ENCODE measurements at places on chromosomes 3 and 15.
A peak's percentile ranks its signal among the peaks of the same experiment; 100 is the strongest.

- DNase-seq, result peak; percentile 77
Observed at GRCh38 chr15:79310985-79311900, at the start of gene TMED3. Gene TMED3 (plus strand): TSS chr15:79311112. CDS start chr15:79311250, 138 bp downstream.

GRCh38 chr3:62113092-62113491 is 260.3 kb downstream of the FEZF2 start:
- DNase-seq, result no peak

GRCh38 chr15:81388436-81388770 is 14.4 kb upstream of the TMC3 start:
- no peak for DNase-seq

- DNase-seq, result peak; percentile 78
Observed at GRCh38 chr3:170622369-170623159, 36.7 kb upstream of the SLC7A14 start.

DNA sequence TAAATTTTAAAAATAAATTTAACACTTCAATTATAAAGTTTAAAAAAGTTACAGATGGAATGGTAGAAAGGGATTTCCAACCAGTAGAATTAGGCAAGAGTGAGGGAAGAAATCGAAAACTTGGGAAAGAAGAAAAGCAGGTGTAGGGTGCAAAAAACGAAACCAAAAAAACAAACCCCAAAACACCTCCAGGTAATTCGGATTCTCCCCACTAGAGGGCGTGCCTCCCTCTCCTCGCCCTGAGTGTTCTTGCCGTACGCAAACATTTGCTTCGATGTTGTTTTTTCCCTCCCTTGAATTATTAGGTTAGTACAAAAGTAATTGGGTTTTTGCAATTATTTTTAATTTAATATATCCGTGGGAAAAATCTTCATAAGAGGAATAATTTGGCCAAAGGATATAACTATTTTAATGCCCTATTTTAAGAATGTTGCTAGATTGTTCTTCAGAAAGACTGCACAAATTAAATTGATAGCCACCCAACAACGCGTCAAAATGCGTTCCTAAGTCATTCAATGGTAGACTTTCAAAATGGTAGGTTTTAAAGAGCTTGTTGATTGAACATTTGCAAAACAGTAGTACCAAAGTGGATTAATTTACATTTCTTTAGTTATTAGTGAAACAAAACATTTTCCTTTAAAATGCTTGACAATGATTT is 63.7 kb downstream of the SLC30A4 start:
- peak; percentile 78 for DNase-seq

- peak; percentile 72 for DNase-seq
Observed at GRCh38 chr3:125357032-125357658, 18.0 kb downstream of the ZNF148 start.

GRCh38 chr3:186577521-186577920 is 7.0 kb downstream of the DNAJB11 start:
- DNase-seq, result no peak

GRCh38 chr15:48352474-48353072 is 21.3 kb downstream of the DUT start:
- DNase-seq, result peak; percentile 73

DNA sequence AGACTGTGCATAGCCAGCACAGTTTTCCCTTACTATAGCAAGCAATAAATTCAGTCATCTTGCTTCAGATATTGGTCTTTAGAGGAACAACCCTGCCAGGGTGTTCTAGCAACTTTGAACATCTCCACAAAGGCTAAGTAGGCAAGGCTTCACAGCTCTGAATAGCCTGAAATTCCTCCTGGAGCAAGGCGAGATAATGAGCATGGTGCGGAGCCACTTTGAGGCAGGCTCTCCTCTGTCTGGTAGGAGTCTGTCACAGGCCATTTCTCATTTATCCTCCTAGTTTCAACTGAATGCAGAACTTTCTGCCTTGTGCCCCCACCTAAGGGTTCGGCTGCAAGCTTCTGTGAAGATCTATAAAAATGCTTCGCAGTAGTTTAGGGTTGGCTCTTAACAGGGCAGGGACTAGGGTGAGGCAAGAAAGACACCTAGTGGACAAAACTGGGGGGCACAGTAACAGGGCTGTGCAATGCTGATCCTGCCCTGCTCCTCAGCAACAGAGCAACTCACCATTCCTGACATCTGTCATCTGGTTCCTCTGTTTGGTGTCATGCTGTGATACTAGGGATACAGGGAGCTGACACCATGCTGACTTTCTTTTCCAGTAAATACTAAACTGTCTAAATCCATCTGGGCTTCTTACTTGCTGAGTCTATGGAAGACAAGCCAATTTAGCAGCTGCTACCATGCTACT is 16.6 kb upstream of the EHHADH start:
- DNase-seq, result peak; percentile 35

DNA sequence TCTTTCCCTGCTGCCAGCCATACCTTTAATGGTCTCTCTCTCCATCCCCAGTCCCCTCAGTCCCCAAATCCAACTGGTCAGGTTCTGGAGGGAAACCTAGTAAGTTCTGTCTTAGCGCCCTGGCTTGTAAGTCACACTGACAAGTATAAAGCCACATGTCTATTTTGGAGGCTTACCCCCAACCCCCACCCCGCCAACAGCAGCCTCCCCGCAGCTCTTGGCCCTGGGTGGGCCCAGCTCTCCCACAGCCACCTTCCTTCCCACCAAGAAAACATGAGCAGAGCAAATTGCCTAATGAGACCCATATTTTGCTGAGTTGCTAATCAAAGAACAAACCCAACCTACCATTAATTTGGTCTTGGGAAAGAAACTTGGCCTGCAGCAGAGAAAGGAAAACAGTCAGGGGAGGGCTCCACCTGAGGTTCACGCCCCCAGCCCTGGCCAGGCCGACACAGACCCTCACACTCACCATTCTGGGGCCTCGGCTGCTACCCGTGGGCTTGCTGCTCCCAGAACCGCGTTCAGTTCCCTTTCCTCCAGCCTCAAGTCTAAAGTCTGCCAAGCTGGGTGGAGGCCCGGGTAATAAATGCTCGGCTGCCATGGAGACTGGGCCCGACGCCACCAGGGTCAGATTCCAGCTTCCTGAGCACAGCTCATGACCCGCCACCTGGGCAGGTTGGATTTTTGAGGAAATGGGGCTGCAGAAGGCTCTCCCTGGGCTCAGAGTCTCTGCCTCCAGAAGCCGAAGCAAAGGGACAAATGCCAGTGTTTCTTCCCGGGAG is at the start of gene CALML4:
Gene CALML4 (minus strand): TSS at position 557 of the 782 bp plus-strand sequence. CDS start 85 bp downstream, at position 472.
- DNase-seq, result peak; percentile 68

- DNase-seq, result peak; percentile 91
Observed at GRCh38 chr3:190566043-190566933, 52.4 kb downstream of the IL1RAP start.

DNA sequence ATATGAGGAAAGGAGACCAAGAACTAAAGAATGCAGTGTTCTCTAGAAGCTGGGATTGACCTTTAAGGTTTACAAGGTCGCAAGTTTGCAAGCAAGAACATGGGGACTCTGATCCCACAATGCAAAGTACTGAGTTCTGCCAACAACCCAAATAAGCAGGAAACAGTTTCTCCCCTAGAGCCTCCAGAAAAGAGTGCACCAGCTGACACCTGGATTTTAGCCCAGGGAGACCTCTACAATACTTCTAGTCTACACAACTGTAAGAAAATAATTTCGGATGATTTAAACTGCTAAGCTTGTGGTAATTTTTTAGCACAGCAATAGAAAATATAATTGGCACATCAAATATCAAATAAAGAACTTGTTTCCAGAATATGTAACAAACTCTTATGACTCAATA is 46.4 kb downstream of the EHHADH start:
- DNase-seq, result peak; percentile 5

GRCh38 chr15:57235873-57236272 is 140.4 kb upstream of the CGNL1 start:
- no peak for DNase-seq

DNA sequence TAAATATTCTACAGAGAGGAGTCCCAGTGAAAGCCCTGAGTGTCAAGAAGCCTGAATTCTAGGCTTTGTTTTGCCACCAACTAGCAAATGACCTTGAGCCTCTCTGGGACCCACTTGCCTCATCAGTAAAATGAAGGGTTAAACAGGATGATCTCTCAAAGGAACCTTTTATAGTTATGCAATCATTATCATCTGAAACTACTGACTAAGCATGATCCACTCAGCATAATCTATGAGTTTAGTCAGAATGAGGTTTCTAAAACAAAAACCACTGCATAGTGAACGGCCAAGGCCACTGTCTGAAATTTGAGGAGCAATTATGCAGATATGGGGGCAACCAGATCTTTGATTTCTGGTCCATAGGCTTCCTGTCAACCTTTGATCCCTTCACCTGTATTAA is 319.0 kb downstream of the MECOM start:
- DNase-seq, result no peak

DNA sequence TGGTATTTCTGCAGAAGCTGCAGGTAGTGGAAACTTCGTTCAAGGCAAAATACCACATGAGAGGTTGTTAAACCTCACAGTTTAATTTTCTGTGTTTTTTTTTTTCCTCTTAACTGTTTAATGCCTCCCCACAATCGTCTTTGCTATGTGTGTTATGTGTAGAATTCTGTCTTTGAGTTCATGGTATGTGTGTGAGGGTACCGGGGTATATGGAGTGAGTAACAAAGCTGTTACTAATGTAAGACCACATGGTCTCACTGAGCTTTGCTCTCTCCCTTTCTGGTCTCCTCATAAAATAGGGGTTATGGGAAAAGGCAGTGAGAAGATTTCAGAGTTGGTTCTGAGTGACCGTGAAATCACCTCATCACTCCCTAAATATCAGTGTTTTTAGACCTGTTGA is 143.6 kb downstream of the USP13 start:
- DNase-seq, result no peak

DNA sequence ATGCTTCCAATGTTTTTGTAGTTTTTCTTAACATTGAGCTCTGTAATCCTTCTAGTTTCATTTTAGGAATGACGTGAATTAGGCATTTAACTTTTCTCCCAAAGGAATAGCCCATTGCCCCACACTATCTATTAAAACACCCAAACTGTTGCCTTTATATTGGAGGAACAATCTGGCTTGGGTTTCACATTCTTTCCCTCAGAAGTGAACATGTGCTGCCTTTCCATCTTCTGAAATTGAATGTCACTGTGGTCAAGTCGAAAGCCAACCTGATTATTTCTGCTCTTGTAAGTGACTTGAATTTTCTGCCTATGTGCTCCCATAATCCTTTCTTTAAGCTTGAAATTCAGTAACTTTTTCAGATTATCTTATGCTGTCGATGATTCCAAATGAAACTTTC is 214.5 kb downstream of the SLC9A9 start:
- no peak for DNase-seq

DNA sequence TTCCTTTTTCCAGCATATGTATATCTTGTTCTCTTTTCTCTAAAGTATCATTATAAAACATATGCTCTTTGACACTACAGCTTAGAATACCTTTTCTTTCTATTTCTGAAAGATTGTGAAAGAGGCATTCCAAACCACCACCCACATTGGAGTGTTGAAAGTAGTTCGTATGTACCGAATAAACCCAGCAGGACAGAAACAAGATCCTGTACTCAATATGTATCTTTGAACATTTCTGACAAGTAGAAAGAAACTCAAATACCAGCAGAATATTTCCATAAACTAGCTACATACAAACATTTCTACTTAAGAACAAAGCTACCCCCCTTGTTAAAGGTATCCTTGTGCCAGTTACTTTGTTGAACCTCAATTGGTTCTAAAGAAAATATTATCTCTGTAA is 415.3 kb upstream of the ALCAM start:
- DNase-seq, result no peak

GRCh38 chr3:147356145-147356908 is 50.0 kb downstream of the ZIC4 start:
- no peak for DNase-seq

DNA sequence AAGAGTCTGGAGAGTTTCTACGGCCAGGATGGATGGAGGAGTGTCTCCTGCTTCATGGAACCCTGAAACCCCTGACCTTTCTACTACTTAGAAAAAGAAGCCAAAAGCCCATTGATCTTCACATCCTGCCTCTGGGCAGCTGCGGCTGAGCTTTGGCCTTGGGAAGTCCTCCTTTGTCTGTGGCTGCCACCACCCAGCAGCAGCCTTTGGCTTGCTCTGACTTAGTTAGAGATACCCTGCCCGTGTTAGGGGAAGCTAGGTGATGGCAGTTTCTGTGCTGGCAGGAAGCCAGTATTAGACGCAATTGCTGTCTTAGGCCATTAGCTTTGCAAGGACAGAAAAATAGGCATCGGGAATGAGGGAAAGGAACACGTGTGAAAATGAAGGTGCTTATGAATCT is 18.8 kb downstream of the APH1B start:
- no peak for DNase-seq

GRCh38 chr3:63405882-63406281 is 127.8 kb downstream of the SYNPR start:
- no peak for DNase-seq

DNA sequence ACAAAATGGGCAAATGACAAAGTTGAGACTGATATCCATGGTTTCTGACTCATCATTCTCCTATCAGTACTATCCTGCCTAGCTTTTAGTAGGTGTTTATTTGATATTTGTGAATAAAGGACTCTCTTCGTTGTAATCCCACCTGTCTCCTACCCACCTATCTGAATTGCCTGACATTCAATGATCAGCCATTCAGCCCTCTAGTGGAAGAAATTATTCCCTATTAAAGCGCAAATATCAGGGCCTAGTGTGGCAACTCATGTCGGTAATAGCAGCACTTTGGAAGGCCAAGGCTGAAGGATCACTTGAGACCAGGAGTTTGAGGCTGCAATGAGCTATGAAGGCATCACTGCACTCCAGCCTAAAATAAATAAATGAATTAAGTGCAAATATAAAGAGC is 195.7 kb upstream of the SETMAR start:
- DNase-seq, result no peak

DNA sequence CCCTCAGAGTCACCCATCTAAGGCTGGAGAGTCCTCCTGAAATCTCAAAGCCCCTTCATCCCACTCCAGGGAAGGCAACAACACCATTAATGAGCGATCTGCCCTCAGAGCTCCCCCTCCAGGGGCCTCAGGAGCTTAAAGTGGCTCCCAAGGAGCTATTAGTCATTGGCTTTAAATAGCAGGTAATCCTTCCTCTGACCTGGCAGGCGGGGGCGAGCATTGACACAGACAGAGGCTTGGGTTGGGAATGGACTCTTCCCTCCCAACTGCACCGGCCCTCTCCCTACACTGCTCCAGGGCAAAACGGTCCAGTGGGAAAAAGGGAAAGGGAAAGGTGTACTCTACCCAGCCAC is 1.4 kb downstream of the MFGE8 start:
- DNase-seq, result no peak

- DNase-seq, result no peak
Observed at GRCh38 chr3:54538346-54538745, 389.5 kb downstream of the LRTM1 start.

GRCh38 chr3:149879872-149880271 is 66.9 kb downstream of the RNF13 start:
- peak; percentile 77 for DNase-seq

DNA sequence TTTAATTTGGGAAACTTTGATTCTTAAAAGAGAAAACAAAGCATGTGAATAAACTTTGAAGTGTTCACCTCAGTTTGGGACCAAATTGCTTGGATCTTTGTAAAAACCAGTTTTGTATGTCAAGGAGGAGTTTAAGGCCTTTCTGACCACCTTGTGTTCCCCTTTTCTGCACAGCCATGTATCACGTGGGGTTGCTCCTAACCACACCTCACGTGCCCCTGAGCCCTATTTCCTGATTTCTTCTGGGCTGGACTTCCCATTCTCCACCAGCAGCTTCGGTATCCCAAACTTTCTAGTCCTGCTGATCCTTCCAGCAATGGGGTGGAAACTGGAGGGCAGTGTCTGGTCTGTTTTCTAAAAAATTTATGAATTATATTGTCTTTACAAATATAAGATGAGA is 76.4 kb upstream of the STT3B start:
- no peak for DNase-seq
